ENCODE measurements at places on chromosomes 3 and 15.

- DNase-seq, result no peak
Measured at GRCh38 chr3:9216736-9217135, 32.7 kb downstream of the SRGAP3 start.

DNA sequence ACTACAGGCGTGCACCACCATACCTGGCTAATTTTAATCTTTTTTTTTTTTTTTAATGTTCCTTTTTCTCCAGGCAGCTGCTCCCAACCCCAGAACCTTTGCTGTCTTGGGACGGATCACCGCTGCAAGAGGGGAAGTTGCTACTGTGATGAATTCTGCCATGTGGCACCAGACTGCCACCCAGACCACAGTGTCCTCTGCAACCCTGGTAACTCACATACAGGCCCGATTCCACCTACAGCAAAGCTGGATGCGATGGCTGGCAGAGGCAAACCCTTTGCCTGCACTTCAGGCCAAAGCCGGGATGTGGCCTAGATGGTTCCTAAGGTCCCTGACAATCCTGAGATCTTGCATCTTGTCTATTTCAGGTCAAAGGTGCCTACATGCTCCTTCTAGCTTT is 12.7 kb upstream of the MUC20 start:
- no peak for DNase-seq

DNA sequence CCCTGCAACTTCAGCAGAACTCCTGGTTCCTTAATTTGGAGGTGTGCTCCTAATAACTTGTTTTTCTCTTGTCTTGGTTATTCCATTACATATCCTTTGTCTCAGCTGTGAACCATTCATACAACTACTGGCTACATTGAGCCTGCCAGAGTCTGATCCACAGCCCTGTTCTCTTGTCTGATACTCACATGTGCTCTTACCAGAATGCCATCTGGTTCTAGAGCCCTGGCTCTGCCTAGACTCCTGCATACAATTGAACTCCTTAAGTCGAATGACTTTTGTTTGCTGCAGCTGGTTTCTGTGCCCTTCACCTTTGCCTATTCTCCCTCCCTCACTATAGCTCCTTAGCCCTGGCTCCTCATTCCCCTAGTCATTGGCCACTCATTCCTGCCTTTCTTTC is 85.5 kb downstream of the LRRC28 start:
- DNase-seq, result no peak

GRCh38 chr3:156837115-156837514 is 11.0 kb downstream of the LEKR1 start:
- DNase-seq, result no peak

- DNase-seq, result no peak
Measured at GRCh38 chr3:170007031-170007663, 30.6 kb upstream of the GPR160 start.

DNA sequence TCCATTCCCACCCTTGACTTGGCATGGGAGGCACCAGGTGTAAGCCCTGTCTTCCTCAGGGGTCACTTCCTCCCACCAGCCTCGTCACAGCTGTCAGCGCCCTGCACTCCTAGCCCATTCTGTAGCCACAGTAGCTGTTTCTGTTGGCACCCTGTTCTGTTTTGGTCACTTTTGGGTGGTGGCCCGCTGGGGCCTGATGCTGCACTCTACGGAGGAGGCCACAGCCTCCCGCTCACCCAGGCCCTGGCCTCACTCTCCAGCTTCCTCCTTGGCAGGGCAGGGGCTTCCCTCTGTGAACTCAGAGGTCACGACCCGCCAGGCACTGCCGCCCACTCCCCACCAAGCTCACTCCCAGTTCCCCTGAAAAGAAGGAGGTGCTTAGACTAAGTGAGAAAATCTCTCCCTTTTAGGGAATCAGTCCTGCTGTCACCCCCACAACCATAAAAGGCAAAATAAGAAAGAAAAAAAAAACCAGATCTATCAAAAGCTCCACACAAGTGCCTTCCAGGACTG is 68.4 kb downstream of the MGLL start:
- no peak for DNase-seq

DNA sequence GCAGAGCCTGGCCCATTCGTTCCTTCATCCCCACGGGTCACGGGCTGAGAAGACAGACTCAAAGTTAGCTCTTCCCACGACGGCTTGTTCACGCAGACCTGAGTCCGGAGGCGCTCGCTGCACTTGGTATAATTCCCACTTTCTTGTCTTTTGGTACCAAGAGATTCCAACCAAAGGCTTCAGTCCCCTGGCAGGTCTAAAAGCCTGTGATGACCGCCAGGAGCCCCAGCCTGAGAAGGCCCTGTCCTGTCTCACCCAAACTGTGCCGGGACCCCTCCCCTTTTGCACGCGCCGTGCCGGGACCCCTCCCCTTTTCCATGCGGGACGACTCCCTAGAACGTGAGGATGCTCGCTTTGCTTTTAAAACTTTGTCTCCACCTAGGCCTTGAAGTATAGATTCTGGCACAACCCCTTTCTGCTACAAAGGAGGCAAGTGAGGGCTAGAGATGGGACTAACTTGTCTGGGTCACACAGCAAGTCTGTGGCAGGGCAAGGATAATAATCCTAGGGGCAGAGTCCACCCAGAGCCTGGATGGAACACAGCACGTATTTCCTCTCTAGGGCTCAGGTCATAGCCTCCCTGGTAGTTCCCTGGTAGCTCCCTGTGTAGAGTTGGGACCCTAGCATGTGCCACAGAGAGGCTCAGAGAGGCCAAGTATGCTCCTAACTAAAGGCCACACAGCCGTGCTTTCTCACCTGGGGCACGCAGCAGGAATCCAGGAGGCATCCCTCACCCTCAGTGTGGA is 211.3 kb downstream of the XXYLT1 start:
- DNase-seq, result no peak

DNA sequence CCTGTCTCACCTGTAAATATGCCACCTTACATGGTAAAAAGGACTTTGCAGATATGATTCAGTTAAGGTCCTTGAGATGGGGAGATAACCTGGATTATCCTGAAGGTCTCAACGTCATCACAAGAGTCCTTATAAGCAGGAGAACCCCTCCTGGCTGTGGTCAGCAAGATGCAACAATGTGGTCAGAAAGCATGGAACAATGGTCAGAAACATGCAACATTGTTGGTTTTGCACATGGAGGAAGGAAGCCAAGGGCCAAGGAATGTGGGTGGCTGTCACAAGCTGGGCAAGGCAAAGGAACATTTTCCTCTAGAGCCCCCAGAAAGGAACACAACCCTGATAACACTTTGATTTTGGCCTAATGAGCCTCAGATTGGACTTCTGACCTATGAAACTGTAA is 9.4 kb upstream of the SUMF1 start:
- DNase-seq, result no peak

- no peak for DNase-seq
Measured at GRCh38 chr3:124854009-124854408, 33.2 kb downstream of the ITGB5 start.

- DNase-seq, result no peak
Measured at GRCh38 chr3:48662145-48662752, 437 bp downstream of the CELSR3 start.

GRCh38 chr15:37929238-37929637 is 5.2 kb upstream of the TMCO5A start:
- no peak for DNase-seq

DNA sequence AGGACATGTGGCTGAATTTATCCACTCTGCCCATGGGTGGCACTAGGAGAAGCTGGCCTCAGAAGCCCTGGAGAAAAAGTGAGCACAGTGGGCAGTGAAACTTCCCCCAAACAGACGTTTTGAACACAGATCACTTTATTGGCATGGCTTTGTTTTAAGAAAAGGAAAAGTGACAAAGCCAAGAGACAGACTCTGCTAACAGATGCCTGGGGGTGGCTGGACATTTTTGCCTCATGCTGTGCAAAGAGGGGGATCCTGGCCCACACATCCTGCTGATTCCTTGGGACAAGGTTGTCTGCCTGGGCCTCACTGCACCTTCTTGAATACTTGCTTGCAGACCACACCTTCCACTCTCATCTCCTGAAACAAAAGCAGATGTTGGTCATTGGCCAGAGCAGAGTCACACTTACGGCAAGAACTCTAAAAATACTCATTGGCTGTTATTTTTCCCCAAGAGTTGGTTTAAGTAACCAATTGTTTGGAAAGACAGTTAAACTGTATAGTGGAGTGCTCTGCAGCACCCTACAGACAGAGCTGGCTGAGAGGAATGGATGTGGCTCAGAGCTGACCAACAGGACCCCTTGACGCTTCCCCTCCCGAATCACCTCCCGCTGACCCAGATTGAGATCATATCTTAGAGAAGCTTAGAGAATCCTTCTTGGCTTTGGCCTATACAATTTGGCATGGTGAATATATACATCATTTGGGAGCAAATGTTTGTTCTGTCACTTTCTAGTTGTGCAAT is 22.0 kb downstream of the RBP1 start:
- DNase-seq, result no peak

- DNase-seq, result no peak
Measured at GRCh38 chr3:128488636-128488990, 4.4 kb downstream of the GATA2 start.

GRCh38 chr15:42691308-42691707 is 45.6 kb downstream of the CDAN1 start:
- no peak for DNase-seq

GRCh38 chr15:99472416-99473145 is 93.2 kb upstream of the MEF2A start:
- DNase-seq, result no peak

GRCh38 chr3:177362626-177363025 is 165.3 kb upstream of the TBL1XR1 start:
- DNase-seq, result no peak

GRCh38 chr15:66838671-66839239 is 136.7 kb downstream of the SMAD6 start:
- DNase-seq, result no peak

GRCh38 chr15:91873138-91873536 is 19.6 kb downstream of the SLCO3A1 start:
- no peak for DNase-seq

- DNase-seq, result no peak
Measured at GRCh38 chr3:138263104-138263503, 66.5 kb downstream of the NME9 start.

GRCh38 chr15:101277038-101277822 is at the start of gene SELENOS:
SELENOS (minus strand) TSS chr15:101277485; CDS start chr15:101277417, 68 bp downstream.
- peak; percentile 86 for DNase-seq

DNA sequence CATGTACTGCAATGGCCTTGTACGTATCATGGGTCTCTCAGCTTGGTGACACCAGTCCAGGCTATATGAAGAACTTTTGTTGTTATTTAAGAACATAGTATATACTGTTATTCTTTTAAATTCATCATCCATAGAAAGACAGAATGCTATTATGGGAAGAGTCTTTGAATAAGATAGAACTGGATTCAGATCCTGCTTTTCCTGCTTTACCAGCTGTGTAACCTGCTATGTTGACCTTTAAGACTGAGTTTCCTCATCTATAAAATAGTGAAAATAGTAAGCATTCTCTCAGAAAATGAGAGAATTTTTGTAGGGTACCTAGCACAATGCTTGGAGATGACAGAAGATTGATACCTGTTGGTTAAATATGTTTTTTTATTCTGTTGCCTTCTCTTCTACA is 204.1 kb upstream of the TBL1XR1 start:
- DNase-seq, result no peak

DNA sequence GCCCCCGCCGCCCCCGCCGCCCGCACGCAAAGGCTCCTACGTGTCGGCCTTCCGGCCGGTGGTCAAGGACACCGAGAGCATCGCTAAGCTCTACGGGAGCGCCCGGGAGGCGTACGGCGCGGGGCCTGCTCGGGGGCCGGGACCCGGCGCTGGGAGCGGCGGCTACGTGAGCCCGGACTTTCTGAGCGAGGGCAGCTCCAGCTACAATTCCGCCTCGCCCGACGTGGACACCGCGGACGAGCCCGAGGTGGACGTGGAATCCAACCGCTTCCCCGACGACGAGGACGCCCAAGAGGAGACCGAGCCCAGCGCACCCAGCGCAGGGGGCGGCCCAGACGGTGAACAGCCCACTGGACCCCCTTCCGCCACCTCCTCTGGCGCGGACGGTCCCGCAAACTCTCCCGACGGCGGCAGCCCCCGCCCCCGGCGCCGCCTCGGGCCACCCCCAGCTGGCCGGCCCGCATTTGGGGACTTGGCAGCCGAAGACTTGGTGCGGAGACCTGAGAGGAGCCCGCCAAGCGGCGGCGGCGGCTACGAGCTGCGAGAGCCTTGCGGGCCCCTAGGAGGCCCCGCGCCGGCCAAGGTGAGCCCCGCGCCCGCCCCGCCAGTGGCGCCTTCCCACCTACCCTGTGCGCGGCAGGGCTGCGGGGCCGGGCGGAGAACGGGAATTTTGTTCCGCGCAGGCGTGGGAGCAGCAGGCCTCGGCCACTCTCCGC is 2.4 kb downstream of the SKOR1 start:
- DNase-seq, result no peak

DNA sequence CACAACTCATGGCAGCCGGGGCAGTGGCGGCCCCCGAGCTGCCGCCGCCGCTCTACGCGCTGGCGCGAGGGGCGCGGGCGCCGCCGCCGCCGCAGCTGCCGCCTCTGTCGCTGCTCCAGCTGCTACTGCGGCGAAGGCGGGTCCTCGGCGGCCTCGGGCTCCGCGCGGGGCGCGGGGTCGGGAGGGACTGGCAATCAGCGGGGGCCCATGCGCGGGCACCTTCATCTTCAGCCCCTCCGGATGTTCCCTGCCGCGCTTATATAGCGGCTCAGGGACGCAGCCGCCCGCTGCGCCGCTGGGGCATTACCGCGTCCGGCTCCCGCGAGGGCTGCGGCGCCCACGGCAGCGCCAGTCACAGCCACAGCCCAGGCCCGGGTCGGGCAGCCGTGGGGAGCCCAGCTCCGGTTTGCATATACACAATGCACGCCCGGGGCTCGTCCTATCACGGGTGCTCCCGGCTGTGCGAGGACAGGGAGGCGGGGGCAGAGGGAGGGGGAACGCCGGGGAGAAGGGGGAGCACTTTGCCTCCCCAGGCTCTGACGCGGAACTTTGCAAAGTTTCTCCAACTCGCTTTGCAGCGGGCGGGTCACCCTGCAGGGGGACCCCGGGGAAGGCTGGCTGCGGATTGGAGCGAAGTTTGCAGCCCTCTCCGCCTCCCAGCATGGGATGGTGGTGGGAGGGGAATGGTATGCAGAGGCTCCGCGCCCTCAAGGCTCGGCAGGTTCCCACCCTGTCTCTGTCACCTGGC is at the start of gene VGLL3:
TSS of gene VGLL3 (minus strand) at position 416 of the 748 bp plus-strand sequence. CDS start at position 10, 406 bp downstream.
- peak; percentile 60 for DNase-seq

DNA sequence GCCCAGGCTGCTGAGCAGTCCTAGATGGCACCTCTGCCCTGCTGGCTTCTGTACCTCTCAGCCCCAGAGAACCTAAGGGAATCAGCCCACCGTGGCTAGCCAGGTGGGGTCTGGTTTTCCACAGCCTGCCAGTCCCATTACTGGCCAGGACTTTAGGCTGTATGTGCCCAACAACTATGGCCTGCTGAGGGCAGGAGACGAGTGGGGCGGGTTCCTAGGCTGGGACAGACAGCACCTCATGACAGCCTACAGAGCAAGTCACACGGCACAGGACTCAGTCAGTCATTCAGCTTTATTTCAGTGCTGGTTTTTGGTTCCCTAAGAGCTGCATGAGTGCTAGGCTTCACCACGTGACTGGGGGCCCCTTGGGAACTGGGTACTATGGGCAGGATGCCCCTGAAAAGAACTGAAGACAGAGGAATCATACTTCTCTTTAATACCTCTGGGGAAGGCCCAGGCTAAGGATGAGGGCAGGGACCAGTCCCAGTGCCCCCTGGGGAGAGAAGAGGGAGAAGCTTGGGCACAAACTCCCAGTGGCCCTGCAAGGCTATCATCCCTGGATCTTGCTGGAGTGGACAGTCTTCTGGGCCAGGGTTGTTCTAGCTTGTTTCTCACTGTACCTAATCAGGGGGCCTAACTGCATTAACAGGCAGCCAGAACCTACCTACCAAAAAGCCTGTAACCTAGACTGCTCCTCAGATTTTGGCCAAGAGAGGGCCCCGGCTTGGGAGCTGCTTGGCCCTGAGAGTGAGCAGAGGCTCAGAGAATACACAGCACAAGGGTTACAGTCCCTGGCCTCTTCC is 14.8 kb downstream of the CLK3 start:
- no peak for DNase-seq

- no peak for DNase-seq
Measured at GRCh38 chr3:187833799-187834578, 88.7 kb upstream of the BCL6 start.

Data from breast epithelium (tissue), 4 donors.